ENCODE measurements at places on chromosomes 3 and 15.

- no peak for DNase-seq
Observed at GRCh38 chr3:52053307-52054304, 2.8 kb downstream of the DUSP7 start.

DNA sequence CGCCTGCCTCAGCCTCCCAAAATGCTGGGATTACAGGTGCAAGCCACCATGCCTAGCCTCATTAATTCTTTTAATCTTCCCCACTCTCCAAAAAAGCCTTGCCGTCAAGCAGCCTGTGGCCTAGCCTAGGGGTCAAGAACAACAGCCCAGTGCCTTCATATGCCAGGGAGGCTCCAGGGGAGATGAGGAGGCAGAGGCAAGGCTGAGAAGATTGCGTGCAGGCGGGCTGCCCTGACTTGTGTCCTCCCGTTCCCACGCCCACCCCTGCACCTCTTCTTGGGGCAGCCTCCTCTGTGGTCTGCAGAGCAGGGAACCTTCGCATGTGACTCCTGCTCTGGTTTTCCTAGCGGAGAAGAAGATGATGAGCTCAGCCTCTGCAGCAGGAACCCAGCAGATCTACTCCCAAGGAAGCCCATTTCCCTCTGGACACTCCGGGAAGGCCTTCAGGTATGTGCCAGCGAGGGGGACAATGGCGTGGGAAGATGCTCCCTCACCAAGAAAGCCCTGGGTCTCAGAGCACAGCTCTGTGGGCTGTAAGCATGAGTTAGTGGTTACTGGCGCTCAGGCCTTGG lies 118.5 kb upstream of the ABHD17C start:
- DNase-seq = no peak

- DNase-seq = no peak
Observed at GRCh38 chr3:102163039-102163817, 271.6 kb upstream of the ZPLD1 start.

DNA sequence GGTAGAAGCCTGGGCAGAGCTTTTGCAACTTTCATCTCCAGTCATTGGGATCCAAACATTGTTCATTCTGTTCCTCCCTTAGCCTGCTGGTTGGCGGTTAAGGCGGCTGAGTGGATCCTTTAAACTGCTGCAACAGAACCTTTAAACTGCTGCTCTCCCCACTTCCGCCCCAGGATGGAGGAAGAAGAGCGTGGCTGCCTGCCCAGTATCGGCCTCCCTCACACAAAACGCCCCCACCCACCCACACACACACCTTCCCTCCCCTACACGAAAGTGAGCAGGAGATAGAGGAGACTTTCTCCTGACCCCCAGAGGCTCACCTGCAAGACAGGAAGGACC lies 460 bp upstream of the ZMAT3 start:
- no peak for DNase-seq

- no peak for DNase-seq
Observed at GRCh38 chr15:27671819-27672437, 427.2 kb downstream of the OCA2 start.

GRCh38 chr15:78928616-78929093 lies 16.2 kb downstream of the CTSH start:
- DNase-seq = no peak

DNA sequence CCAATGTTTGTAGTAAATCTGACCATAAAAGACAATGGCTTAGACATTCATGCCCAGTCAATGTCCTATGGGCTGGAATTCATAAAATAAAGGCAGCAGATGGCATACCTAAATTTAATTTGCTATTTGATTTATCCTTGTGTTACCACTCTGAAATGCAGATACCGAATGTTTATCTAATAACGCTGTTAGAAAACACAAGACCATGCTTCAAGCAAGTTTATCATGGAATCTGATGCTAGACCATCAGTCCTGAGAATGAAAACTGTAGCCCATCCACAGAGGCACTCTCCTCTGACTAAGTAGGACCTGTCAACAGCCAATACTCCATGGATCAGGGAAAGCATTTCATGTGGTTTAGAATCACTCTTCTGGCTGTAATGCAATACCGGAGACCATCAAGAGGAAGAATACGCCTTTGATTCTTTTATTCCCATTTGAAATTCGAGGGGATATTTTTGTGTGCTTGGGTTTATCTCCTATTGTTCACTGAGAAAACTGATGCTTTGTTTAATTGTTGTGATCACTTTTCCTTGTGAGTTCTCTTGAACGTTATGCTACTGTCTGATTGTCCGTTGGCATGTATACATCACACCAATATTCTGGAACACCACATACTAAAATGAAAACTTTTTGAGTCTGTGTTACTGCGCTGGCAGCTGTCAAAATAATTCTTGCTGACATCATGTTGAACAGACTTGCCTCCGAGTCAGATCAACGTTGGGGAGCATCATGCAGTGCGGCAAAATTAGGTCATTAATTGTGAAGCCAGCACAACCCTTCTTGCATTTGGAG lies 12.1 kb upstream of the CPB1 start:
- no peak for DNase-seq

DNA sequence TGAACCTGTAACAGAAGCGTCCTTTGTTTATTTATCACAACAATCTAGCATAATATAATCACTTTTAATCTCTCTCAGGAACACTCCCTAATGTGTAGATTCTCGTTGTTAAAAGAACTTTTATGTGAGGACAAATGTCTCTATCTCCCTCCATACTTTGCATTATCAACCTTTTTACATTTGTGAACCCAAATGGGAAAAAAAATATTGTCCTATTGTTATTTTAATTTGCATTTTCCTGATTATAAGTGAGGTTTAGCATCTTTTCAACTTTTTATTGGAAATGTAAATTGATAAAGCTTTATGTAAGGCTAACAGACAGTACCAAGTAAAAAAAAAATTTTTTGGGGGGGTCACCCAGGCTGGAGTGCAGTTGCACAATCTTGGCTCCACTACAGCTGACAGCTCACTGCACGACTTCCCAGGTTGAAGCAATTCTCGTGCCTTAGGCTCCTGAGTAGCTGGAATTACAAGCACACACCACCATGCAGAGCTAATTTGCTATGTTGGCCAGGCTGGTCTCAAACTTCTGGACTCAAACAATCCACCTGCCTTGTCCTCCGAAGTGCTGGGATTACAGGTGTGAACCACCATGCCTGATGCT lies 33.0 kb upstream of the DENND4A start:
- no peak for DNase-seq

DNA sequence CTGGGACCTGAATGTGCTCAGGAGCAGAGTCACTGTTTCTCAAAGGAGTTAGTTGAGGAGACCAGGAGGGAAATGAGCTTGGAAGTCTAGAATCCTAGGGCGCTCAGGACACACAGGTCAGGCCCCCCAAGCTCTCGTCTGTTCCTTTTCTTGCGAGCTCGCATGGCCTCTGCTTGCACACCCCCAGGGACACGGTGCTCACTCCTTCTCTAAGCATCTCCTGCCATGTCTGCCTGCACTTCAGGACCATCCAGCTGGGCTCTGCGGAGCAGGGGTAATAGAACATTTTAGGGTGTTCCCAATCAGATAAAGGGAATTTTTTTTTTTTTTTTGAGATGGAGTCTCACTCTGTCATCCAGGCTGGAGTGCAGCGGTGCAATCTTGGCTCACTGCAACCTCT lies 213.2 kb downstream of the XXYLT1 start:
- DNase-seq = no peak

DNA sequence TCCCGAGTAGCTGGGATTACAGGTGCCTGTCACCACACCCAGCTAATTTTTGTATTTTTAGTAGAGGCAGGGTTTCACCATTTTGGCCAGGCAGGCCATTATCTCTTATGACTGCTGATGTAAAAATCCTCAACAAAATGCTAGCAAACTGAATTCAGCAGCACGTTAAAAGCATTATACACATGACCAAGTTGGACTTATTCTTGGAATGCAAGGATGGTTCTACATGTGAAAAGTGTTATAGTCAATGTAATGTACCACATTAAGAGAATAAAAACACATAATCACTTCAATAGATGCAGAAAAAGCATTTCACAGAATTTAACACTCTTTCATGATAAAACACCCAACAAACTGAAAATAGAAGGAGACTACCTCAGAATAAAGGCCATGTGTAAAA lies 20.2 kb downstream of the RNF13 start:
- DNase-seq = no peak

GRCh38 chr3:171832989-171833388 lies 10.2 kb upstream of the TMEM212 start:
- DNase-seq = no peak

- peak; percentile 51 for DNase-seq
Observed at GRCh38 chr3:50519471-50520089, 16.1 kb upstream of the CACNA2D2 start.

GRCh38 chr3:176839901-176840300 lies 357.4 kb downstream of the TBL1XR1 start:
- DNase-seq = no peak

DNA sequence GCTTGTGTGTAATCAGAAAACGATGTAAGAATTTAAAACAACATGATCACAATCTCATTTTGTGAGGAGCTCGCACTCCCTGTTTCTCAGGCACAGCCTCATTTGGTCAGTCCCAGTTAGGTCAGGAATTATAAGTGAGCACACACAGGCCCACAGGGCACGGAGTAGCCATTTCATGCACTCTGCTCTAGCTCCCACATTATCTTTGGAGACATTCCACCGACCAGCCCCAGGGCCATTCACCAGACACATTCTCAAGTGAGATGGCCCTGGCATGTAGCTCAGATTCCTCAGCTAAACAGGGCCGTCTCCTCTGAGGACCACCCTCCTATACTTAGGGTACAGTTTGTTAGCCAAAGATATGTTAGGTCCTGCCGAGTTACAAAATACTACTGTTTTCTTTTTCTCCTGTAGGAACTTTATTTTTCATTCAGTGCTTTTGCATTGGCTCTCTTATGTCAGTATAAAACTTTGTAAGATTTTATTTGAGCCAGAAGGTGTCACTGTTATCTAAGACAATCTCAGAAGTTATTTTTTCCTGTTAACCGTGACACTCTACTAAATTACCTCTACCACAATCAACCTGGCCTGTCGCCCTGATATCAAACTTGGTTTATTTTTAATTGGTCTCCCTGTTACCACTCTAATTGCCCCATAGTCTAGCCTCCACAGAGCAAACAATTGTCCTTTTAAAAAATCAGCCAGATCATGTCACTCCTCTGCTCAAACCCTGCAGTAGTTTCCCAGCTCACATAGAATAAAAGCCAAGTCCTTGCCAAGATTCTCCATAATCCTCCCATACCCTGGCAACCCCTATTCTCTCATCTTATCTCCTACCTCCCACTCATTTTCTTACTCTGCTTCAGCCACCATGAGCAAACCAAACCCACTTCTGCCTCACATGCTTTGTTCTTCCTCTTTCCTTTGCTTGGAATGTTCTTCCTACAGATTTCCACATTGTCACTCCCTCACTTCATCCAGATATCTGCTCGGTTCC lies 105.7 kb downstream of the PPP2R3A start:
- DNase-seq = no peak

GRCh38 chr3:31925271-31925630 lies 55.8 kb downstream of the OSBPL10 start:
- DNase-seq = no peak

GRCh38 chr15:77578641-77579372 lies 53.9 kb downstream of the LINGO1 start:
- DNase-seq = no peak

DNA sequence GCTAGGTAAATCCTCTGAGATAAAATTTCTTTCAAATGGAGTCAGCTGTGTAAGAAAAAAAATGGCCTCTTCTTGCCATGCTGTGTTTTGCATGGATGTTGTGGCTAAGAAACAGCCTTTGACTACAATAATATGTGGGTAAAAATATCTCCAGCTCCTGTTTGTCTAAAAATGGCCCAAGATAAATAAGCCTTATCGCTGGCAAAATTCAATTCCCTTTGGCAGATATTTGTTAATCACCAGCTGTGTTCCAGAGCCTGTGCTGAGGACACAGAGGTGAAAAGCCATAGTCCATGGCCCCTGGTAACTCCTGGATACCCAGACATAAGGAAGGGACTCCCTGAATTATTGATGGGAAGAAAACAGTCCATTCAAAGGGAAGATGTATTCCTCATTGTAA lies 15.3 kb upstream of the RAMAC start:
- DNase-seq = no peak

DNA sequence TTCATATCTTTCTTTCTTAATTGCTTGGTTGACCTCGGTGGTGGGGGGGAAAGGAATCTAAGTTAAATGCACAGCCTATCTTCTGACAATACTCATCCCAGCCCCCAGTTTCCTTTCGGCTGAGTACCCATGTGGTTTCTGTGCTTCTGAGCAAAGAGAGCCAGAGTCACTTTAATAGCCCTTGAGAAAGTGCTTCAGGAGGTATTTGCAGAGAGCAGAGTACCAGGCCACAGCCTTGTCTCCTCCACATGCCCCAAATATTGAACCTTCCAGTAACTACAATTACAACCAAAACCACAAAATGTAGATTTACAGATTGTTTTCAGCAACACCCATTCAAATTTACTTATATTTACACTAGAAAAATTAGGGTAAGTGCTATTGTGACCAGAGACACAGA lies 647.4 kb downstream of the NR2F2 start:
- DNase-seq = no peak

DNA sequence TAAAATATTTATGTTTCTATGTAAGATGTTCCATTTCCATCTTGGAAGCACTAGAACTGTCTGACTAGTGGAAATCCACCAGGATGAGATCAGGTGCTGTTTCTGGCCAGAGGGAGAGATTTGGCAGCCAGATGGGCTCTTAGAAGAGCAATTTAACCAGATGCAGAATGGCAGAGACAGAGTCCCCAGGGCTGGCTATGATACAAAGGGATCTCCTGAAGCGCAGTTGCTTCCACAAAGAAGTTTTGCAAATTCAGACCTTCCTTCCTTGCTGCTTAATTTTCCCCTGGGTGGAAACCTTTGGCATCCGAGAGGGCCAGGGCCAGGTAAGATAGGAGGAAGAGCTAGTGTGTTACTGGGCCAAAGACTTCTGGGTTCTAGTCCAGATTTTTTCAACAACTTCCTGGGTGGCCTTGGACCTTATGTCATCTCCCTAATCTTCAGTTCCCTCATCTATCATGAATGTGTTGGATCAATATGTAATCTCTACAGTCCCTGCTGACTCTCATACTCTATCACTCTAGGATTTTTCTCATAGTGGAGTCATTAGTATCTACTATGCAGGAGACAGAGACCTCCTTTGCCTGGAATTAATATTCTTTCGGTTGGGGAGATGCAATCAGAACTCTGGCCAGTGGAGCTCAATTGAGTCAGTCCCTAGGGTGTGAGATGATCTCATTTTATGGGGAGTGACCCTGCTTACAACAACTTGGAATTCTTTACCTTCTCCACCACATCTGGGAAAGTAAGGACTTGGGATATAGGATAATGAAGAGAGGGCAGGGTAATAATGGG lies 41.1 kb upstream of the NDUFB4 start:
- no peak for DNase-seq

DNA sequence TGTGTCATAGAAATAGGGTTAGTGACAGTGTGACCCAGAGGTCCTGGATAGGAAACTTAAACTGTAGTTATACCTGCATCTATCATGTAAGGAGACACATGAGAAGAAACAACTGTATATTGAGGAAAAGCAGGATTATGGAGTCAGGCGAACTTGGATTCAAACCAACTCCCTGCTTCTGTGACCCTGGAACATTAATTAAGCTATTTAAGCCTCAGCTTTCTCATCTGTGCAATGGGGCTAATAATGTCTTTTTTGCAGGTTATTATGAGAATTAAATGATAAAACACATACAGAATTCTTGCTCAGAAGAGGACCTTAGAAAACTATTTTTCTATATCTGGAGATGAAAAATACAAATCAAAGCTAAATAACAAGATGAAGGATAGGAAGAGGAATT lies 481.8 kb downstream of the MECOM start:
- no peak for DNase-seq

GRCh38 chr15:71790081-71790480 lies 20.3 kb upstream of the NR2E3 start:
- DNase-seq = no peak
